ENCODE measurements at places on chromosomes 4 and X.

DNA sequence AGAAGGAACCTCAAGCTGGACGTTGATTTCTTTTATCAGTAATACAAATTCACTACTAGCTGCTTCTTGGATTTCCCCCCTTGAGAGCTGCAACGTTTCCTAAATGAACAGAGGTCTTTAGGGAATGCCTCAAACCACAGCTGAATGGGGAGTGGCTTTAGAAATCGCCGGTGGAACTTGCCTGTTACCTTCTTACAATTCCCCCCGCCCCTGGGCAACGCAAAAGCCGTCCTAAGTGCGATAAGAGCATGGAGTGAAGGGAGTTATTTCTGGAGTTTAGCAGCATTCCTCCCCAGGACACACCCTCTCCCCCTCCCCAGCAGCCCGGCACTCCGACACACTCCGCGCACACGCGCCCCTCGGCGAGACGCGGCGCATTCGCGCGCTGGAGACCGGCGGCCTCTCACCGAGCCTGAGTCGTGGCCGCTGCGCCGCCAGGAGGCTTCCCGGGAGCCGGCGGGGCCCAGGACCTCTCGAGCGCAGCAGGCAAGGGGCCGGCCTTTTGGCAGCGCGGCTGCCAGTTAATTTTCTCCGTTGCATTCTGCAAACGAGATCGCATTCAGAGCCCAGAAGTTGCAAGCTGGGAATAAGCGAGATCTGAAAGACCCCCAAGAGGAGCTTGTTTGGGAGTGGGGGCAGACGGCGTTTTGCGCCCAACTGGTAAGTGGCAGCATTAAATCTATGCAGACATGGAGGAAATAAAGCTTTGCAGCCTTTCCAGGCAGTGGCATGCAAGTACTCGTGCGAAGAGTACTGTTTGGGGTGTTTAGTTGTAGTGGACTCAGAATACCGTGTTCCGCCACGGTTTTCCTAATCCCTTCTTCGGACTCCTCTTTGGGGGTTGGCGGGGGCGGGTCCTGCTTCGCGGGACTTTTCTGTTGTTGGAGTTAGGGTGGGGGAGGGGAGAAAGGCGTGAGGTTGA, 134.7 kb downstream of the PALLD start:
- DNase-seq: no peak

DNA sequence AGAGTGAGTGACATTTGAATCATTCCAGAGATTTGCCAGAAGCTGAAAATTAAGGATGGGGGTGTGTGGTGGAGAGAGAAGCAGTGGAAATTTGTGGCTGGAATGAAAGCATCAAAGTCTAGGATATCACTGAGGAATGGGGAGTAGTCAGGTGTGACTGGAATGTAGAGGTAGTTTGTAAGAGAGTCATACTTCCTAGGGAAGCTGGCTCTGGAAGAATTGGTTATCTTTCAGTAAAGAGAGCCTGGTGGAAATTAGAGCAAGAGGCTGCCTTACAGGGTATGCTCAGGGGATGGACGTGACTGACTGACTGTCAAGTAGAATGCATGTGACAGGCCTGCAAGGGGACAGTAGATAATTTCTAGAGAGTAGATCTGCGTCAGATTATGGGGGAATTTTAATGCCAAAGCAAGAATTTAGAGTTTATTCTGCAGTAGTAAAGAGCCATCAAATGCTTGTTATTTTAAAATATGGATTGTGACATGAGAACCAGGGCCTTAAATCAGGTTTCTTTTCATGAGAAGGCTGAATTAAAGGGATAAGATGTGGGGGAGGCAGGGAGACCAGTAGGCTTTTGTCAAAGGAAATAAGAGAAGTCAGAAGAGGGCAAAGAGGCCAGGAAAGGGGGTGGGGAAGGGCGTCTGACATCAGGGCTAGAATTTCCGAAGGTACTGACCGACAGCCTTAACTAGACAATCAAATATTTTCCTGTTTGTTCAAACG, 109.9 kb downstream of the AFF1 start:
- DNase-seq: no peak

DNA sequence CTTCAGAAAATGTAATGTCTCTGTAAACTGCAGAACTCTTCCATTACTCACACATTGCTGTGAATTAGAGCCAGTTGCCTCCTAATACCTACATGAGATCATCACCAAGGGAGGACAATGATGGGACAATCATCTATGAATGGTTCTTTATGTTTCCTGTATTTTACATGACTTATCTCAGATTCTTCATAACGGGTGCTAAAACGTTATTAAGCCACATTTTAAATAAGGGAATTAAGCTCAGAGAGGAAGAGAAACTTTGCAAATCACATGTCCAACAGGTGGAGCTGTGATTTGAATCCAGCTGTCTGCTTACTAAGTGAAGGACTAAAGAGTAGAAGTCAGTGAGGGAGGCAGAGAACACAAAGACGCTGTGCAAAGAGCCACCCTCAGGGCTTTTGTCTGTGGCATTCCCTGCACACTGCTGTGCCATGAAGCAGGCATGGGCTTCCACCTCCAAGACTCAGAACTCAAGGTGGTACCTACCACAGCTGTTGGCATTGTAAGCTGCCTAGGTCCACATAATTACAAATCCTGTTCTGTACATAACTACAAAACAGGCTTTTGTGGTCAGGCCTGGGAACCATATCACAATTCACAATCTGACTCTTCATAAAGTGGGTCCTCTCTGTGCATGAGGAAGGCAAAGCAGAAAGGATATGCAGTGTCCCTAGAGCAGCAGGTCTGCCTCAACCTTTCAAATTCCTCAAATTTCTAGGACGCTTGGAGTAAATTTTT, 12.8 kb downstream of the TBC1D9 start:
- no peak for DNase-seq

DNA sequence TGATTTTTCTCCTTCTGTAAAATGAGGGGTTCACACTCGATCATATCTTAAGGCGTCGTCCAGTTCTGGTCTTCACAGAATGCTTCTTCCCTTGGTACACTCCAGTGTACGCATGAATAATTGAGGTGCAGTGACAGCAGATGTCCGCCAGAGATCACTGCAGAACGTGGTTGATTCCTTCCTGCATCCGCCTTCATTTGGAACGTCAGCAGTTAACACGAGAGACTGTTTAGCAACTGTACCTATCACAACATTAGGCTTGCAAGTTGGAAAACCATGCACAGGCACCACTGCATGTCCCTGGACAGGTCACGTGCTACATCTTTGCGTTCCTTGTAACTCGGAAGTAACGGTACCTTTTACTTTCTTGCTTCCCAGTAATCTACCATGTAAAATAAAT, 66.0 kb upstream of the GEMIN8 start:
- peak; percentile 42 for DNase-seq

DNA sequence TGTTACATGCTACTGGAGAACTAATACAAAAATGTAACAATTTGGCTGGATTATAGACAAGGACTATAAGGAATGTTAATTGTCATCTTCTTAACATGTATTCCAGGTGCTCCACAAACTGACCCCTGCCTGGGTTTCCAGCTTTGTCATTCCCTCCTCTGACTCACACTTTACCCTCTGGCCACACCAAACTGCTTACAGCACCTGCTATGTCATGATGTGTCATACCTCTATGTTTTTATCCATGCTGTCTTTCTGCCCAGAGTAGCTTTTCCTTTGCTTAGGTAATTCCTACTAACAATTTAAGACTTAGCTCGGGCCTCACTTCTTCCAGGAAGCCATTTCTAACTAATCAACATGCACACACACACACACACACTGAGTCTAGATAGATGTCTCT, 14.0 kb upstream of the SHROOM4 start:
- no peak for DNase-seq

DNA sequence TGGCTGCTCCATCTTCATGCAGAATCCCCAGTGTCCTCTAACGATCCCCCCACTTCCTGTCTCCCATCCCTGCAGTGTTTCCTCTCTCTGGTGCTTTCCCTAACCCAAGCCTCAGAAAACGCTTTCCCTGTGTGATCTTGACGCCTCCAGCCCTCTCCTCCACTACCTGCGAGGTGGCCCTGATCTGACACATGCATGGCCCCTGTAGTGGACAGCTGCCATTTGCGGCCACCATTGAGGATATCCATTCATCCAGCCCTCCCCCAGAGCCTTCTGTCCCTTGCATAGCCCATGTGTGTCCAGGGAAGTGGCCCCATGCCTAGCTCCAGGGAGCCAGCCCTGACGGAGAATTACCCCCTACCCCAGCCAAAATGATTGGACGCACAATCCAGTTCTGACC, 3.1 kb downstream of the UBL4A start:
- no peak for DNase-seq

GRCh38 chrX:125295337-125295736, 24.3 kb upstream of the TEX13C start:
- no peak for DNase-seq

- no peak for DNase-seq
Measured at GRCh38 chr4:42995343-42995944, 102.9 kb downstream of the GRXCR1 start.

GRCh38 chrX:74383611-74384010, 37.7 kb upstream of the SLC16A2 start:
- peak; percentile 26 for DNase-seq

DNA sequence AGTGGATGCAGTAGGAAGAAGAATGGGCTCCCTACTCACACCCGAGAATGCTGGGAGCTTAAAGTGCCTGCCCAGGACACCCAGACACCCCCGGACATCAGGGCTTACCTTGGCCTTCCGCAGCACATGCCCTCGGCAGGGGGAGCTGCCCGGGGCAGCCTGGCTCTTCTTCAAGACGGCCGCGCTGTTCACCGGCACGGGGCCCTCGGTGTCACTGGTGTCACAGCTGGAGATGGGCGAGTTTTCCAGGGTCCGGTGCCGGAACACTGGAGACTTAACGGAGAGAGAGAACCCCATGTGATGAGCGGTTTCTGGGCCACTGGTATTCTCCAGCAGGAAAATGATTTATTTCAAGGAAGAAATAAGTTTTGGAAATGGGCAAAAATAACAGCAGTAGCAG, 170.9 kb downstream of the AFAP1 start:
- no peak for DNase-seq

- no peak for DNase-seq
Measured at GRCh38 chr4:10625131-10625530, 59.4 kb downstream of the CLNK start.

- no peak for DNase-seq
Measured at GRCh38 chr4:178953447-178954120, 1511.3 kb upstream of the AGA start.

GRCh38 chr4:175034986-175035705, 117.0 kb downstream of the ADAM29 start:
- DNase-seq: no peak

DNA sequence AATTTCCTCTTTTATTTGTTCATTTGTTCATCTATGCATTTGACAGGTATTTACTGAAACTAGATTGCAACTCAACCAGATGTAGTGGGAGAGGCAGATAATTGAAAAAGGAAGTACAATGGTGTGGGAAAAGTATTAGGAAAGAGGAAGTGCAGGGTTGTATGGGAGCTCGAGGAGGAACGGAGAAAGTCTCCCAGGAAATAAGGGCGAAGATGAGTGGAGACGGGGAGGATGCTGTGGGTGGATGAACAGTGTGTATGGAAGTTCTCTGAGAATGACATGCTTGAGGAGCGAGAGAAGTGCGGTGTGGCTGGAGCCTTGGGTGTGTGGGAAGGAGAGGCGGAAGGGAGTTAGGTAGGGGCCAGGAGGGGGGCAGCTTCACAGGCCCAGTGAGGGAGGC, 87.5 kb upstream of the DHX15 start:
- DNase-seq: no peak

- DNase-seq: peak; percentile 50
Measured at GRCh38 chrX:107825698-107826237, at the start of gene MID2. Gene MID2, plus strand, starts transcription at chrX:107825866. Its CDS starts 561 bp downstream, at chrX:107826427.

DNA sequence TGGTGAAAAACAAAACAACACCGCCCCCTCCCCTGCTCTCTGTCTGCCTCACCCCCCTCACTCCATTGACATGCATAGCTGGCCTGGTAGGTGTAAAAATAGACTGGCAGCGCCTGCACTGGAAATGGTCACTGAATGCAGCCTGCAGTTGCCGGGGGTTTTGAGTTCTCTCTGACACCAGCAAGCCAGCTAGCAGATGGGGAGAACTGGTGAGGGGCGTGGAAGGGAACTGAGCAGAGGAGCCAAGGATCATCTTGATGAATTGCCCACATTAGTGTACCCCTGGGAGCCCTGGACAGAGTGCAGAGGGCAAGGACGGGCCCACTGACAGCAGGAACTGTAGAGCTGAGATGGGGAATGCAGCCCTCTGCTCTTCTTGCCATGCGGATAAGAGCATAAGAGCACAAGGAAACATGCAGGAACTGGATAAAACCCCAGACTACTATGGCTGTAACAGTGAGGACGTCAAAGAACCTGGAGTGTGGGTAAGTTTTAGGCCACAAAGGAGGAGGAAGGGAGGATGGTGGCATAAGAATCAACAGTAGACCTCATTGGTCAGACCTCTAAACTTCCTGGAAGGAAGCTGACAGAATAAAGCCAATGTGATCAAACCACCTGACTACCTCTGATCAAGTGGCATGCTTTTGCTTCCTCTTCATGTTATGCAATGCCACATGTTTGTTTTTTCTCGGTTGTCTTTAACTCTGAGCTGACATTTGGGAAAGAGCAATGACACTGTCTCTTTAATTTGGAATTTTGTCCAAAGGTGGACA, 96.3 kb downstream of the ANK2 start:
- DNase-seq: no peak

DNA sequence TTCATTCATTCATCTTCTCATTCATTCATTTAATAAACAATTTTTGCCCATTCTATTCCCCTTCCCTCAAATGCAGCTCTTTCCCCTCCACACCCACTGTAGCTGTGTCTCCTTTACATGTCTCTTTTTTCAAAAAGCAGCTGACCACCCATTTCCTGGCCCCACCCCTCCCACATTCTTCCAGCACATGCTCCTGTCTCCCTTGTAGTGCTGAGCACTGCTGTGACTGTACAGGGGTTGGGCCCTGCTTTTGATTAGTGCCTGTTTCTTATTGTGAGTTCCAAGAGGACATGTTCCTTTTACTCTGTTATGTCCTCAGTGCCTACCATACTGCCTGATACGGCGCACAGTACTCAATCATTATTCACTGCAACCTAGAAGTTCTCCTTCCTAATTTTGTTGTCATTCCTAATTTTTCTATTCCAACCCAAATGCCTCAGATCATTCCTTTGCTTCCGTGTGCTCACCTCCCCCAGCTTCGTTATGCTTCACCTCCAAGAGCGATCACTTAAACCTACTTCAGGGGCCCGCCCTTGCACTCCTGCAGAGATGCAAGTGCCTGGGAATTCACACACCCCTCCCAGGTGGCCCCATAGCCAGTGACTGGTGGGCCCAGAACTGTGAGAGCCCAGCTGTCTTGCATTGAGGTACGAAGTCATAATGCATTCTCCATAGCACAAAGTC, 152.2 kb downstream of the STK32B start:
- no peak for DNase-seq

- no peak for DNase-seq
Measured at GRCh38 chr4:53527930-53528329, 63.4 kb downstream of the LNX1 start.

DNA sequence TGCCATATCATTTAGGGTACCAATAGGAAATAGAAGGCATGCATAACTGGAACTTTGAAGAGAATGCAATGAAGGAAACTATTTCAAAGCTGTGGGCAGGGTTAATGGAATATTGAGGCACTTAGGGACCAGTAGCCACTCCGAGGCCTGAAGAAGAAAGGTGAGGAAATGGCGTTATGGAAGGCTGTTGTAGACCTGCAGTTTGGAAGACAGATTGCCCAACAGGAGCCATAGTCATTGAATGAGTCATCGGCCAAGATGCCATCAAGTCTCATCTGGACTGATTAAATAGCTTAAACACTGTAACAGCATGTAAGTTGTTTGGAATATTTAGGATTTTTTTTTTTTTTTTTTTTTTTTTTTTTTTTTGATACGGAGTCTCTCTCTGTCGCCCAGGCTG, 11.6 kb downstream of the CXCL13 start:
- no peak for DNase-seq

GRCh38 chr4:117889978-117890377, 144.3 kb upstream of the NDST3 start:
- DNase-seq: no peak
